ENCODE measurements at places on chromosomes 12 and 14. TPM values are rescaled to one million over a fixed set of nuclear protein-coding genes. Genes with fewer than 3 reads are reported as not detected.
A peak's percentile ranks its signal among the peaks of the same experiment; 100 is the strongest.

- no peak for DNase-seq
These were observed 60.8 kb upstream of the ATP2B1 start for GRCh38 chr12:89769483-89769818.

CLEC1B gene
- not detected for total RNA-seq

NOC4L gene
- total RNA-seq, result 36.9 TPM

PAPLN gene
- 6.9 TPM for total RNA-seq

TBC1D30 gene
- total RNA-seq, result 1.6 TPM

- DNase-seq, result no peak
These were observed 22.1 kb upstream of the SRGAP1 start for GRCh38 chr12:63822352-63822751.

PTCSC3 gene
- not detected for total RNA-seq

ERP29 gene
- total RNA-seq, result 160 TPM

DNA sequence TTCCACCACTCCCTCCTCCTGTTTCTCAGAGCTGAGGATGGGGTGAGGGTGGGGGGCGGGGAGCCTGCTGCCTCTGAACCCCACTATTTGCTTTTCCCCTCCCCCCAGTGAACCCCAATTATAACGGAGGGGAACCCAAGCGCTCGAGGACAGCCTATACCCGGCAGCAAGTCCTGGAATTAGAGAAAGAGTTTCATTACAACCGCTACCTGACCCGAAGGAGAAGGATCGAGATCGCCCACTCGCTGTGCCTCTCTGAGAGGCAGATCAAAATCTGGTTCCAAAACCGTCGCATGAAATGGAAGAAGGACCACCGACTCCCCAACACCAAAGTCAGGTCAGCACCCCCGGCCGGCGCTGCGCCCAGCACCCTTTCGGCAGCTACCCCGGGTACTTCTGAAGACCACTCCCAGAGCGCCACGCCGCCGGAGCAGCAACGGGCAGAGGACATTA lies 1.1 kb downstream of the HOXC4 start:
- DNase-seq, result no peak

SMCO3 gene
- not detected for total RNA-seq

DNA sequence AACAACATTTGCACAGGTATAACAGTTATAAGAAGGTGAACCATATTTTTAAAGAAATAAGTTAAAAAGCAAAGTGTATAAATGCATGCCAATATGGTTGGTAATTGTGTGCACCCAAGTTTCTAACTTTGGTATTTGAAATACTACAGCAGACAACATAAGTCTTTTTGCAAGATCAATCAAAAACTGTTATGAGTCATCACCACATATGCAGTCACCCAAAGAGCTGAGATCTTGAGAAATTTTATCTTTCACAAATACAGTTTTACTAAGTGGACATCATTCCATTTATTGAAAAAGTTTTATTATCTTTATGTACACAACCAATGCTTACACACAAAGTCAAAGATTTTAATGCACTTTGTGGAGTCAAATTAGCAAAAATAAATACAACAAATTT lies 7.0 kb upstream of the ACSS3 start:
- DNase-seq, result no peak

GRCh38 chr14:32597771-32598170 lies 268.7 kb downstream of the AKAP6 start:
- no peak for DNase-seq

OR4K17 gene
- not detected for total RNA-seq

DNA sequence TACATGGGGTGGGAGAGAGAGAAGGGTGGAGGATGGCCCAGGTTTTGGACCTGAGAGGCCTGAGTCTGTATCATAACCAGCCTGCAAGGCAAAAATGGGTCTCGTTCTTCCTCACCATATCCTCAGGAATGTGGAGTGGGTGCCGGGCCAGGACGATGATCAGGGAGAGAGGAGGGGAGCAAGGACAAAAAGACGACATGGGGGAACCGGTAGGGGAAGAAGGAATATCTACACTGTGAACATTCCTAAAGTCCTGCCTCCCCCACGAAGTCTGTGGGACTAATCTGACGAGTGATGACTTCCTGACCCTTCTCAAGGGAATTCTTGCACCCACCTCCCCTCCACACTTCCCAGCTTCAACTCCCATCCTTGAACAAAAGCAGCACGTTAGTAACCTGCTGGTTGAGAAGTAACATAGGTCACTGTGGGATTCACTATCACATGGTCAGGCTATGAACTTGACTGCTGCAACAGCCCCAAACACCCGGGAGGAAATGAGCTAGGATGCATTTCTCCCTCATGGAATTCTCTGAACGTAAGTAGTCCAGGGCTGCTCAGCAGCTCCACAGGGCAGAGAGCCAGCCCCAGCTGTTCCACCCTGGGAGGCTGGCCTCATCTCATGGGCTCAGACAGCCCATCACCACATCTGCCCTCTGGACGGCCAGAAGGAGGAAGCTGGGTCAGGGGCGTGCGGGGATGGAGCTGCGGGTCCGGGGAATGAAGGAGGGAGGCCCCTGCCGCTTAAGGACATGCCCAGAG lies 36.8 kb upstream of the VWF start:
- DNase-seq, result peak; percentile 36

CLEC6A gene
- 0.17 TPM for total RNA-seq

DNA sequence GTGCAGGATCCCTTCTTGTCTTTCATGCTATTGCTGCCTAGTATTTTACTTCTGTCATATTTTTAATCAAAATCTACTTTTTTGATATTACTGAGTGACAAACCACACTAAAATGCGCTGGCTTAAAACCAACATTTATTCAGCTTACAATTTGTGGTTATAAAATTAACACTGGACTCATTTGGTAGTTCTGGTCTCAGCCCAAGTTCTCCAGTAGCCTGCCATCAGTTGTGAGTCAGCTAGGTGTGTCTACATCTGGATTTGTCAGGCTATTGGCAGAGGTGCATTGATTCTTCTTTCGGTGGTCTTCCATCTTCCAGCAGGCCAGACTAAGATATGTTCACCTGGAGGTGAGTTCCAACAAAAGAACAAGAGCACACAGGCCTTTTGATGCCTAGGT lies 765.1 kb upstream of the FBXO33 start:
- no peak for DNase-seq

Measured in H9 (cell line).